CD4-positive, alpha-beta T cell treated with Interleukin-6 for 4 hours (primary cell): ENCODE measurements at places on chromosomes 6 and 20.

GRCh38 chr20:9093218-9093957 is 24.5 kb downstream of the PLCB4 start:
- no peak for DNase-seq

GRCh38 chr20:47956268-47956995 is 171.2 kb upstream of the SULF2 start:
- DNase-seq, result no peak

DNA sequence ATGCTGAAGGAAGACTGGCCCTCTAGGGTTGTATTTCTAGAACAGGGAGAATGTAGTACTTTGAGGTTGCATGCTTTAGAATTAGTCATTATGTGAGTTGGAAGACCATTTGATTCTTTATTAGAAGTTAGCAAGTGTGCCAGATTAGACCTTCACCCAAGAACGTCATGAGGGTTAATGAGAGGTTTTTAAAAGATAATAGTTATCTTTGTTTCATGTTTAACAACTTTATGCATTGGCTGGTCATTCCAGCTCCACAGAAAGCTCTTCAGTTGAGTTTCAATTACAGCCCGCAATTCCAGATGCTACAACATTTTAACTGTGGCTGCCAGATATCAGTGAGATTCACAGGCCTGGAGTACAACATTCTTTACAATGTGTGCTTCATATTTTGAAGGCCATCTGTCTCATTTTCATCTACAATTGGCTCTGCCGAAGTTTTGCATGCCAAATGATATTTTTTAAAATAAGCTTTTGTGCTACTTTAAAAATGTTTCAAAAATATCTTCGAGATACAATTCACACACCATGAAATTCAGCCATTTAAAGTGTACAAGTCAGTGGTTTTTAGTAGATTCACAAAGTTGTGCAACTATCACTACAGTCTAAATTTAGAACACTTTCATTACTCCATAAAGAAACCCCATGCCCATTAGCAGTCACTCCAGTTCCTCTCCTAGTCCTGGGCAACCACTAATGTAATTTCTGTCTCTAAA is 61.1 kb upstream of the FBXO30 start:
- DNase-seq, result no peak

- no peak for DNase-seq
Observed at GRCh38 chr6:111263837-111264236, 176.5 kb downstream of the SLC16A10 start.

GRCh38 chr6:98827295-98828159 is 6.8 kb upstream of the POU3F2 start:
- no peak for DNase-seq

- DNase-seq, result no peak
Observed at GRCh38 chr20:1568163-1568490, 10.6 kb upstream of the SIRPD start.

DNA sequence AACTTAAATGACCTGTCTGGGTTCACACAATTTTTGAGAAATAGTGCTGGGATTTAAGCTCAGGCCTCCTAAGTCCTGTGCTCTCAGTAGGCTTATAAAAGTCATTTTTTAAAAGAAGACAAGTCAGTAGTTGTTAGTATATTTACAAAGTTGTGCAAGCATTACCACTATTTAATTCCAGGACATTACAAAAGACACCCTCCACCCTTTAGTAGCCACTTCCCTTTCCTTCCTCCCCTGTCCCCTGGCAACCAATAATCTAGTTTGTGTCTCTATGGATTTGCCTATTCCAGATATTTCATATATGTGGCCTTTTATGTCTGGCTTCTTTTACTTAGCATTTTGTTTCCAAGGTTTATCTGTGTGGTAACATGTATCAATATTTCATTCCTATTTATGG is 37.6 kb downstream of the HMGN3 start:
- no peak for DNase-seq
